ENCODE measurements at places on chromosomes 12 and 14.

DNA sequence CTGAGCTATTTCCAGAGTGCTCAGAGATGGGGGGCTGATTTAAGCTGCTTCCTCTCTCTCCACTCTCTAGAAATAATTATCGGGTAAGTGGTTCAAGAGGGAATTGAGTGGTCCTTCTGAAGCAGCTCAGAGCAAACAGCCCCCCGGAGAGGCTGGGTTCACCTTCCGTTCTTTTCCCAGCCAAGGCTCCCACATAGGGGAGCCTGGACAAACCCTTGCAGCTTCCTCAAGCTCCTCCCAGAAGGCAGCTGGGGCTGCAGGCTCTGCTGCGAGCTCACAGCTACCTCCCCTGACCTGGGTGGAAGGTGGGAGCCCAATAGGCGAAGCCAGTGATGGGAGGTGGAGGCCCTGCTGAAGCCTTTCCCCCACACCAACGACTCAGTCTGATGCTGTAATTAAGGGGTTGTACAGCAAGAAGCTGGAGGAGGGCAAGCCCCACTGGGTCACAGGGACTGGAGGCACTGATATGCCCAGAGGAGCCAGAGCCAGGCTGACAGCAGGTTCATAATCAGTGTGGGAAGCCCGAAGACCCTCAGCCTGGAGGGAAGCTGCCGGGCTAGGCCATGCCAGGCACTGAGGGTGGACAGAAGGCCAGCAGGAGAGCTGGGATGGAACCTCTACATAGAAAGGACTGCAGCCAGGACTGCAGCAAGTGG lies 52.4 kb downstream of the ARL6IP4 start:
- no peak for DNase-seq

DNA sequence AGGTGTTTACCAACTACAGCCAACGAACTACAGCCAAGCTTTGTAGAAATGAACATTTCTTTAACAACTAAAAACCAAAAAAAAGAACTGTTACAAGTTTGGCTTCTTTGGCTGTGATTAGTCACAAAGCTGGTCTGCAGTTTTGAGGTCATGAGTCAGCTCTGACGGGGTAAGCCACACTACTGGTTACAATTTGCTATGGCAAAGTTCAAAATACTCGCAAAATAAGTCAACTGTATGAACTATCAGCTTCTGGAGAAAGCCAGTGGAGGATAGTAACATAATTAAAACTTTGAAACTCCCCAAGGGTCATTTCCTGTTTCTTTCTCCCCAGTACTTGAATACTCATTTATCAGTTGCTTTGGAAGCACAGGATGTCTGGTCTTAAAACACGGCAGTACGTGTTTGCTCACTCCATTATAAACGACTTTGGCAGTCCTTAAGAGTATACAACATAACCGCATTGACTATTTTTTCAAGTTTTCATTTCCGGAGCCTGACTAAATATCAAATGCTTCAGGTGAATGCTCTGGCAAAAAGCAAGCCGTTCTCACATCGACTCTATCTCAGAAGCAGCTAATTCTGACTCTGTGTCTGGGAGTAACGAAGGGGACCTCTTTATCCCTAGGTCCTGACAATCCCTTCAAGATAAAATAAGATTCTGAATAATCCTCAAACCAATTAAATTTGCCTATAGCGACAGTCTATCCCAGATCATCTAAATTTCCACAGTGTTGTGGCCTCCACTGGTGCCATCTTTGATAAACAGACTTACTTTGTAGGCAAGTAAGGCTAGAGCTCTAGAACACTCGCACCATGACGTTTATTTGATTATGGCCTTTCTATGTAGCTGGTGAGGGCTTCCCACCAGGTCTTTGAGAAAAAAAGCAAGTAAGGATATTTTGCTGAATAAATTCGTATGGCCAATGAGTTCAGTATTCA lies 10.6 kb downstream of the PHLDA1 start:
- peak; percentile 43 for DNase-seq

- DNase-seq, result no peak
These were observed 49.2 kb upstream of the DICER1 start for GRCh38 chr14:95206534-95206933.

GRCh38 chr14:85325134-85326017 lies 204.6 kb upstream of the FLRT2 start:
- no peak for DNase-seq

DNA sequence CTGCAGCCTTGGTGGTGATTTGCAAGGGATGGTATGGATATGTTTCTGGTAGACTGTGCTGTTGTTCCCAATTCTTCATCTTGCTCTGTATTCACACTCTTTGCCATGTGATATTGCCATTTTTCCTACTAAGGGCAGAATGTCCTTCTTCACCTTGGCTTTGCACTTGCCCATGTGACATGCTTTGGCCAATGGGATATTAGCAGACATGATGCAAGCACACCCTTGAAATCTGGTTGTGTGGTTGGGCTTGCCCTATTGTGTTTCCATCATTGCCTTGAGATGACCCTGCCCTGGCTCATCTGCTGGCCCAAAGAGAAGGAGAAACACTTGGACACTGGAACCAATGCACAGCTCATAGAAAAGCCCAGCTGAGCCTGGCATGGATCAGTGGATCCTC lies 110.3 kb downstream of the AACS start:
- DNase-seq, result no peak

- no peak for DNase-seq
These were observed 17.8 kb upstream of the EIF2B2 start for GRCh38 chr14:74985028-74985310.
